NCI-H774 (cell line): ENCODE measurements at places on chromosomes 16 and 17.

GRCh38 chr16:50996830-50997186, 154.3 kb downstream of the SALL1 start:
- DNase-seq, result no peak

GRCh38 chr17:55648086-55648485, 74.6 kb downstream of the TMEM100 start:
- DNase-seq, result no peak

GRCh38 chr17:83148317-83149028, 69.1 kb downstream of the METRNL start:
- no peak for DNase-seq

DNA sequence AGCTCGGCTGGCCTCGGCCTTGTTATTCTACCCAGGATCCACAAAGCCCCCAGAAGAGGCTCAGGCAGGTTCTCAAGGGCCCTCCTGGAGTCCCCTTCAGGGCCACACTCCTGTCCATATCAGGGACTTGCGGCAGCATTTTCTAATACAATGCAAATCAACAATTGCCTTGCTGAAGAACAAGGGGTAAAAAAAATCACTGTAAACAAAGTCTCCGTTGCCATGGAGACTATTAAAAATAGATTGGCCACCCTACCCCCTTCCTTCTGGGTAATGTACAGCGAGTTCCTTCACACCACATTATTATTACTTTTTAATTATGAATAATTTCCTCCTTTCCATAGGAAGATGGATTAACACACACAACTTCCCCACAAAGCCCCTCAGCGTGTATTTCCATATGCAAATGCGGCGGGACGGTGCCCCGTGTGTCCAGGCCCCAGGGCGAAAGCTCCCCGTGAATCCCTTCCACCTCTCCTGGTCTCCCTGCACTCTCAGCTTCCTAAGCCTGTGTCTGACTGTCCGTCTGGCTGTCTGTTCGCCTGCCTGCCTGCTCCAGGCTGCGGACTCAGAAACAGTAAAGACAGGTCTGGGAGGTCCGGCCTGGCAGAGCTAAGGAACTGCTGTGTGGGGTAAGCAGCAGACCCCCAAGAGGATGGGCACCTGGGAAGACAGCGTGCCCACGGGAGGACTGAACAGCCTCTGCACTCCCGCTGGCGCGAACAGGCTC, 196.6 kb downstream of the RBFOX3 start:
- no peak for DNase-seq

- no peak for DNase-seq
These were observed 66.4 kb downstream of the CMC2 start for GRCh38 chr16:80940069-80940856.

GRCh38 chr17:73101031-73101430, 8.5 kb upstream of the SLC39A11 start:
- DNase-seq, result no peak

GRCh38 chr17:18038149-18038850, 668 bp downstream of the ATPAF2 start:
- DNase-seq, result no peak

DNA sequence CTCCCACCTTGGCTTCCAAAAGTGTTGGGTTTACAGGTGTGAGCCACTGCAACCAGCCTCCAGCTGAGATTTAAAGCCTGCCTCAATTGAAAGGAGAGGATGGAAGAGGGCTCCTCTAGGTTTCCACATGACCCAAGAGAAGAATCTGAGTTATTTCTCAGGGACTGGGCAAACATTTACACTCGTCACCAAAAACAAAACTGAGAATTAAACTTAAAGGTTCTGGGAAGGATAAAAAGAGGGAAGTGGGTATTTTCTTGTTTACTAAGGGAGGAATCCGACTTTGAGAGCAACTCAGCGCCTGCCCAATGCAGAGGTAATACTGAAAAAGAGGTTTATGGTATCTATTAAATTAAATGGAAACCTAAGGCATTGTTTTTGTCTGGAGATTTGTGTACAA, 13.3 kb downstream of the HOXB1 start:
- no peak for DNase-seq

DNA sequence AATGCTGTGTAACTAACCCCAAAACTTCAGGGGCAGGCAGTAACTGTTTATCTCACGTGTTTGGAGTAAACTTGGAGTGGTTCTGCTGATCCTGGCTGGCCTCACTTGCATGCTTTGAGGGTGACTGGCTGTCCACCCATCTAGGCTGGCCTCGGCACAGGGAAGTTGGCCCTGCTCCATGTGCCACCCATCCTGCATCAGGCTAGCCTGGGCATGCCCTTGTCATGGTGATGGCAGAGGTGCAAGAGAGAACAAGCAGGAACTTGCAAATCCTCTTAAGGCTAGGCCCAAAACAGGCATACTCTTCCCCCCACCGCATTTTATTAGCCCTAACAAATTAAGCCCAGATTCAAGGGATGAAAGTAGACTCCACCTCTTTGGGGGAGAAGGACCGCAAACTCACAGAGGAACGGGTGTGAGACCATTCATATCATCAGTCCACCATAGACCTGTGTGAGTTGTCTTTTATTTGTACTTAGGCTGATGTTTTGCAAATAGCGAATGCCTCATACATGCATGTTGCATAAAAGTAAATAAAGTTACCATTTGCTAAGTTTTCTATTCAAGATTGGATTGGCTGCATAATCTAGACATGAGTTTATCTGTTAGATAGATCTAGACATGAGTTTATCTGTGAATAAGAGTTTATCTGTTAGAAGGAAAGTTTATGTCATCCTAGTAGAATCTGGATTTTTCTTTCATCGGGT, 221.0 kb downstream of the CCDC182 start:
- peak; percentile 56 for DNase-seq

DNA sequence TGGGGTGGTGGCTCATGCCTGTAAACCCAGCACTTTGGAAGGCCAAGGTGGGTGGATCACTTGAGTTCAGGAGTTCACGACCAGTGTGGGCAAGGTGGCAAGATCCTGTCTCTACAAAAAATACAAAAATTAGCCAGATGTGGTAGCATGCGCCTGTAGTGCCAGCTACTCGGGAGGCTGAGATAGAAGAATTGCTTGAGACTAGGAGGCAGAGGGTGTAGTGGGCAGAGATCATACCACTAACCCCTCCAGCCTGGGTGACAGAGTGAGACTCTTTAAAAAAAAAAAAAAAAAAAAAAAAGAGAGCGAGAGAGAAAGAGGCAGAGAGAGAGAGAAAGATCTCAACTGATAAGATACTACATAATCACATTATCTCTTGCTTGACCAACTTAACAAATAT, 45.9 kb downstream of the KANSL1 start:
- DNase-seq, result no peak

DNA sequence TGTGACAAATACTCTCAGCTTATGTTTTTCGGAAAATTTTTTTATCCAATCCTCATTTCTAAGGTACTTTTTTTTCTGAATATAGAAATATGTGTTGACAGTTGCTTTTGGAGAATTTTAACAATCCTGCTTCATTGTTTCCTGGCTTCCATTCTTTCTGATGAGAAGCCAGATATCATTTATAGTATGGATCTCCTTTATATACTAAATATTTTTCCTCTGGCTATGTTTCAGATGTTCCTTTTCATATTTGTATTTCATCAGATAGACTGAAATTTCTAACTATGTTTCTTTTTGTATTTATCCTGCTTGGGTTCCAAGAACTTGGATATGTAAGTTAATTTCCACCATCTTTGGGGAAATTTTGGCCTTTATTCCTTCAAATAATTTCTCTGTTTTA, 138.9 kb upstream of the CDH11 start:
- DNase-seq, result no peak

DNA sequence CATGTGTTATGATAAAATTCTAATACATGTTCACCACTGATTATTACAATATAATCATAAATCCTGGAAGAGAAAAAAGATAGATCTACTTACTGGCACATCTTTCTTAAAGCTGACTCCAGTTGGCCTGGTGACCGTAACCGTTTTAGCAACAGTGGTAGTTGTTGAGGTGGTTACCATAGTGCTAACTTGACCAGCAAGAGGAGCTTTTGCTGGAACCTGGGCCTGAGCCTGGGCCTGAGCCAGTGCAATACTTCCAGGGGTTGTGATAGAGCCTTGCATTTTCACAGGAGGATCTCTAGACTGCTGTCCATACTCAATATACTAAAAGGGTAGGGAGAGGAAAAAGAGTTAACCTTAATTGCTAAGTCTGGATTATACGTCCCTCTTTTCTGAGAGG, 36.2 kb downstream of the SETD6 start:
- DNase-seq, result no peak

DNA sequence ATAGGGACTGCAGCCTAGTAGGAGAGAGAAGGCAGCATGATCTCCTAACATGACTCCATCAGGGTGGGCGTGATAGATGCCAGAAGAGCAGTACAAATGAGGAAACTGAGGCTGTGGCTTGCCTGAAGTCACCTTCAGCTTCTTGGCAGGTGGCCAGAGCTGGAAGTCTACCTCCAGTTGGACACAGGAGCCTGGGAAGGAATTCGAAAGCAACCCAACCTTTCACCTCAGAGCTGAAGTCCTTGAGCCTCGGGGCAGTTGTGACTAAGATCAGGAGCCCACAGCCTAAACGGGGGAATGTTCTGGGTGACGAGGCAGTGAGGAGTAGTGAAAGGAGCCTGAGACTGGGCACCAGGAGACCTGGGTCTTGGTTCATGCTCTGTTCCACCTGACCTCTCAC, 9.4 kb upstream of the SLC52A1 start:
- DNase-seq, result no peak

GRCh38 chr16:87207509-87207908, 109.7 kb downstream of the C16orf95 start:
- no peak for DNase-seq

GRCh38 chr17:35373984-35374765, 754 bp upstream of the SLFN11 start:
- no peak for DNase-seq

DNA sequence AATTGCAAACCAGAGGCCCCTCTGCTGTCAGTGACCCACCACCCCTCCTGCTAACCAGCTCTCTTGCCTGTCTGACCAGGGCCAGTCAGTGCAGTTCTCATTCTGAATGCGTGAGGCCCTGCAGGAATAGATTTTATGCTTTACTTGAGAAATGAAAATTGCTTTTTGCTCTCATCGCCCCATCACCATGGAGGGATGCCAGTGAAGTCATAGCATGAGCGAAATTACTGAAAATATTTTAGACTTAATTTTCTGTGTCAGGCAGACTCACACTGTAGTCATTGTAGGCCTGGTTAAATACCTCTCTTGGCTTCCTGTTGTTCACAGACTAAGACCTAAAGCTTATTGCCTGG, 490.5 kb upstream of the CDH5 start:
- no peak for DNase-seq

DNA sequence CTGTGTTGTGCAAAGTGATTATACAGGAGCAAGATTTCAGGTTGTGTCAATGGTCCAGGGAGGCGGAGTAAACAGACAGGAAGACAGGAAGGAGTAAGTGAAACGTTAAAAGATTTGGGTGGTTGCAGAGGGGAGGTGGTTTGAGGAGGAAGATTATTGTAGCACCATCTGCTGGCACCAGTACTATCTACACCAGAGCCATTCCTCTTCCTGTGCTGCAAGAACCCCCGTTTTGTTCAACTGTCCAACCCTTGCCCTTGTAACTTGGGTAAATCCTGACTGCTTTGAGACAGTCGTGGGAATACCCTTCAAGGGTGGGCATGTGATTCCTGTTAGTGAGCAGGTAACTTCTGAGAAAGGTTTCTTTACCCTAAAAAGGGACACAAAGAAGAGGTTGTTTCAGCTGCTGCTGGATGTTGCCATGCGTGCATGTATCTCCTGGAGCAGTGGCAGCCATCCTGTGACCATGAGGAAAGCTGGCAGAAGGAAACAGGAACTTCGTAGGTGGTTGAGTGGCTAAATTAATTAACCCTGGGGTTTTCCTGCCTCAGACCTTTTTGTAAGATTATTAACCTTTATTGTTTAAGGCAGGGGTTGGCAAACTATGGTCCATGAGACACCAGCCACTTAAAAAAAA, 124.1 kb downstream of the PRKCA start:
- DNase-seq, result no peak

DNA sequence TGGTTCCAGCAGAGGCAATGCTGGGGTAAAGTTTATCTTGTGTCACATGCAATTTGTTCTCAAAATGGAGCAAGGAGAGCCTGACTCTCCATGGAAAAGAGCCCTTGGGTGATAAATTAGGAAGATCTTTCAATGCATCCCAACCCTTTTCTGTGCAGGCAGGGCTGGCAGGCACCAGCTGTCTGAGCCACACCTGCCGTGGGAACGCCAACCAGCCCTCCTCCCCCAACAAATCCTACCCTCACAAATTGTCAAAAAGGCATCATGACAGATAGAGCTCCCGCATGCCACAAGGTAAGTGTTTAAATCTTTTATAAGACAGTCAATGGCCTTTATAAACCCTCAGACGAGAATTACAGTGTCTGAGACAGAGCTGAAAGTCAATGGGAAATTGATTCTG, 418.5 kb upstream of the CDH5 start:
- DNase-seq, result no peak

DNA sequence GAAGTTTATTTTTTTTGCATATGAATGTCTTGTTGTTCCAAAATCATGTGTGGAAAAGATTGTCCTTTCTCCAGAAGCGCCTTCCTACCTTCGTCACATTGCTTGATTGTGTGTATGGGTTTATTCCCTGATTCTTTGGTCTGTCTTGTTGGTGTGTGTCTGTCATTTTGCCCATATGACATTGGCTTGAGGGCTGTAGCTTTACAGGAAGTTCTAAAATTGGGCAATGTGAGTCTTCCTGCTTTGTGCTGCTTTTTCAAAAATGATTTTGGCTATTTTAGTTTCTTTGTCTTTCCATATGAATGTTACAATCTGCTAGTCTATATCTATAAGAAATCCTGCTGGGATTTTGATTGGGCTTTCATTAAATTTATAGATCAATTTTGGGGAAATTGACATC, 217.2 kb downstream of the SNX29 start:
- no peak for DNase-seq

DNA sequence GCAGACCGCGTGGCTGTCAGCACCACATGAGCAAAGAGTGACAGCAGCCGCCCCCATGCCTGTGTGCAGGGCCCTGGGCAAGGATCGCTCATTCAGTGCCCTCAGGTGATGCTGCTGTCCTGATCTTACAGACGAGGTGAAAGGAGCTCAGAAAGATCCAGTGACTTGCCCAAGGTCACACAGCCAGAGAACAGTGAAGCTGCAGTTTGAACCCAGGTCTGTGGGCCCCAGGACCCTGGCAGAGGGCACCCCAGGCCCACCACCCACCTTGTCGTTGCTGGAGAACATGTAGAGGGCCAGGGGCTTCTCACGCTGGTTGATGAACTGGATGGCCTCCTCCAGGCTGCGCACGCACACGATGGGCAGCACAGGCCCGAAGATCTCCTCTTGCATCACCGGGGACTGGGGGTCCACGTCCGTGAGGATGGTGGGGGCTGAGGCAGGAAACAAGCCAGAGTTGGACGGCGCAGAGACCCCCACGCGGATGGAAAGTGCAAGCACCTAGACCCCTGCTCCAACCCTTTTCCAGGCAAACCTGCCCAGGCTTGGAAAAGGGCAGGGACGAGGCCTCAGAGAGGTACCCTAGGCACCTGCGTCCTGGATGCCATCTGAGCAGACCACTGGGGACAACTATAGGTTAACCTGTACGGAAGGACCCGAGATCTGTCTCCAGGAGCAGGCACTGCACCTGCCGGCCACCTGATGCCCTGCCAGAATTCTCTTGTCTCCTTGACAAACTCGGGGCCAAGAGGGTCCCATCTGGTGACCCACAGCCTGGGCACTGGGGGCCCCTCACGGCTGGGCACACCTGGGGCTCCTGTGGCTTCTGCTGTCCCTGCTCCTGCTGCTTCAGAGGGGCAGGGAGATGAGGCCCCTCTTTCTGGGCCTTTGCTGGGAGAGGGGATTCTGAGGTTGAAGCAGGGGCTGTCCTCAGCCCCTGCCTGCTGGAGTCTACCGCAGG, 8.6 kb downstream of the ALDH3A1 start:
- DNase-seq, result no peak

GRCh38 chr16:73288520-73288919, 240.6 kb upstream of the ZFHX3 start:
- DNase-seq, result no peak

- no peak for DNase-seq
These were observed 70.0 kb upstream of the PMFBP1 start for GRCh38 chr16:72241930-72242329.
